CD4-positive, alpha-beta T cell treated with Interleukin-15 for 4 hours (primary cell): ENCODE measurements at places on chromosomes 11 and 22.
A peak's percentile ranks its signal among the peaks of the same experiment; 100 is the strongest.

DNA sequence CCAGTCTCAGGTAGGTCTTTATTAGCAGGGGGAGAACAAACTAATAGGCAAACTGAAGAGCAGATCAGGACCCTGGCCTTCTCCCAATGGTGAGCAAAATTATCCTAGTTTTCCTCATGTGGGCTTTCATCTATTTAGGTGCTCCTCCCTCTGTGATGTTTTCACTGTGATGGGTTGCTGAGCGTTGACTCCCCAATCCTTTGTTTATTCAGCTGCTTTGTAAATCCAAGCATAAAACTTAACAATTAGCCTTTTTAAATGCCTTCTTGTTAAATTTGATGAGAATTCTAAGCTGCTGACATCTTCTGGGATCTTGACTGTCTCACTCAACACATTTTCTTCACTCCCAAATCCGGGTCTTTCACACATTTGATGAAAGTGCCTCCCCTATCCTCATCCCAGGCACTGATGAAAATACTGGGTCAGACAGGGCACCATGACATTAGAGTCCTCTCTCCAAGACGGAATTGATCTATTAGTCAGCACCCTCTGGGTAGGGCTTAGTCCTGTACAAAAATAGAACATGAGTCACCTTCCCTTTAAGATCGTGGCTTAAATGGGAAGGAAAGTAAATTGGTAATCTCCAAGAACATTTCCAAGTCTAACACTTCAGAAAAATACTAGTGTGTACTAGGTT is 199.3 kb upstream of the ISX start:
- no peak for DNase-seq

DNA sequence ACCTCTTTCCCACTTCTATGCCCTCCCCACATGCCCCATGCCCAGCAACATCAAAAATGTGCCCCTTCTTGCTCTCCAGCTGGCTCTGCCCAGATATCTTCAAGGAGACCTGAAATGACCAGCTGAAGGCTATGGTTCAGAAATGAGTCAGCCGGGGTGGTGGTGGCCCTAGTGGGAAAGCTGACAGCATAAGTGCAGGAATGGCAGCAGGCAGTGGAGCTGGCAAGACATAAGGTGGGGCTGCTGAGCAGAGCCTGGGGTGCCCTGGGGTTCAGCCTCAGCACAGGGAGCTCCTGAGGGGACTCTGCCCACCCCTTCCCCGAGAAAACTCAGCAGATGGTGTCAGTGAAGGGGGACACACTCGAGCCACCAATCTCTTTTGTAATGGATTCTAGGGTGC is 593.4 kb downstream of the BUD13 start:
- no peak for DNase-seq

GRCh38 chr11:118147502-118147901 is 5.1 kb downstream of the SCN4B start:
- DNase-seq: no peak

DNA sequence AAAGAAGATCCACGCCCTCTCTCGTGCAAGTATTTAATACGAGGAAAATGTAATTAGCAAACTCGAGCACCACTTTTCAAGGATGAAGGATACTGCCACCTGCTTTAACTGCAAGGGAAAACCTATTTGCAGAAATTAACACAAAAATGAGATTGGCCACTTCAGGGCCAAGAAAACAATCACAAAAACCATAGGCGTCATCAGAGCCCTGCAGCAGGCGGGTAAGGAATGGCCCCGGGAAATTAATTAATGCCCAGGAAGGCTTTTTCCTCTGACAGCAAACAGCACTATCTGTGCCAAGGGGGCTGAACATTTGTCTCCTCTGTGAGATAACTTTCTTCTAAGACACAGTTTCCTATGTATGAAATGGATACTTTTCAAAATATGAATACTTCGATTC is 255.7 kb downstream of the CTTN start:
- DNase-seq: no peak

GRCh38 chr11:83459798-83460197 is 173.6 kb upstream of the CCDC90B start:
- no peak for DNase-seq

- DNase-seq: no peak
Observed at GRCh38 chr11:1009991-1010390, 26.5 kb downstream of the MUC6 start.

- DNase-seq: no peak
Observed at GRCh38 chr22:49082451-49082850, 745.2 kb downstream of the BRD1 start.

- no peak for DNase-seq
Observed at GRCh38 chr11:112511271-112511670, 250.6 kb upstream of the PLET1 start.

- DNase-seq: no peak
Observed at GRCh38 chr22:23405366-23405851, 174.7 kb downstream of the IGLL1 start.

DNA sequence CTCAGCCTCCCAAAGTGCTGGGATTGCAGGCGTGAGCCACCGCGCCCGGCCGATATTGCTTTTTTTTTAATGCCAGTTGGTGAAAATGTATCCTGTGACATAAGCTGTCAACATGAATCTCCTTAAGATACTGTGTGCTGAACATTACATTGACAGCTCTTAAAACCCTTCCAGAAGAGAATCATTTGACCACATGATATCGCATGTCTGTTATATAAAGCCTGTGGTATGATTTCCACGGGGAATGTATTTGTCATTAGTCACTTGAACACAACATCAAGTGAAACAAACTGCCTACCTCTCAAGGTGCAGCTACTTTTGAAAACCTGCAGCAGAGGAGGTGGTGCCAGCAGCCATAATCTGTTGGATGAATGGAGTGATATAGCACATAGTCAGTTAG is 67.0 kb downstream of the BCL2L13 start:
- DNase-seq: no peak

GRCh38 chr11:4697585-4697984 is at the start of gene OR51E2:
Gene OR51E2 (minus strand): TSS chr11:4697853. CDS start chr11:4682711, 15,142 bp downstream.
- no peak for DNase-seq

DNA sequence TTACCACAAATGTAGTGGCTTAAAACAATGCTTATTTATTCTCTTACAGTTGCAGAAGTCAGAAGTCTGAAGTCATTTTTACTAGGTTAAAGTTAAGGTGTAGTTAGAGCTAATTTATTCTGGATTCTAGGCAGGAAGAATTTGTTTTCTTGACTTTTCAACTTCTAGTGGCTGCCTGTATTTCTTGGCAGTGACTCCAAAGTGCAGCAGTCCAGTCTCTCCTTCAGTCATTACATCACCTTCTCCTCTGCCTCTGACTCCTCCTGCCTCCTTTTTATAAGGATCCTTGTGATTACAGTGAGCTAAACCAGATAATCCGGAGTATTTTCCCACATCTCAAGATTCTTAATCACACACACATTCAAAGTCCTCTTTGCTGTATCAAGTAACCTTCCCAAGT is 581.4 kb downstream of the KCNA4 start:
- DNase-seq: no peak

- peak; percentile 34 for DNase-seq
Observed at GRCh38 chr22:45612451-45612901, 59.2 kb upstream of the ATXN10 start.

GRCh38 chr22:31327806-31328543 is 18.2 kb downstream of the PATZ1 start:
- no peak for DNase-seq

GRCh38 chr22:23090457-23090835 is 20.1 kb downstream of the GNAZ start:
- no peak for DNase-seq

GRCh38 chr11:91660036-91660435 is 564.6 kb upstream of the FAT3 start:
- DNase-seq: no peak

- DNase-seq: no peak
Observed at GRCh38 chr11:26204839-26205238, 127.1 kb upstream of the ANO3 start.

DNA sequence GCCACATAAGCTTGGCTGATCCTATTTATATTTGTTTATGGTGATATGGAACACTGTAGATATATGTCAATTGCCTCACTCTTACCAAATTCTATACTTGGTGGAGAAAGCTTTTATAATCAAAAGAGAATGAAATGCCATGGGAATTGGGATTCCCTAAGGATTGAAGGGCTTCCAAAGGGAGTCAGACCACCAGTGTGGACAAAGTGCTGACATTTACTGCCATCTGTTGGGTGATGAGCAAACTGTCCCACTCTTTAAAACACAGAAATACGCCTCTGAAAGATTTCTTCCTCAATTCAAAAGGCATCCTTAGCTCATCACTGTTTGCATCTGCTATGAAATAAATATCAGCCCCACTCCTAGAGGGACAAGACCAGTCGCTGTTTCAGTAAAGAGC is 7.1 kb downstream of the SLC1A2 start:
- no peak for DNase-seq

- DNase-seq: no peak
Observed at GRCh38 chr11:10498022-10498400, 42.9 kb downstream of the AMPD3 start.

- DNase-seq: no peak
Observed at GRCh38 chr11:64848826-64849597, 4.6 kb upstream of the CDC42BPG start.

GRCh38 chr11:65653229-65654225 is 9.2 kb downstream of the RELA start:
- peak; percentile 6 for DNase-seq

DNA sequence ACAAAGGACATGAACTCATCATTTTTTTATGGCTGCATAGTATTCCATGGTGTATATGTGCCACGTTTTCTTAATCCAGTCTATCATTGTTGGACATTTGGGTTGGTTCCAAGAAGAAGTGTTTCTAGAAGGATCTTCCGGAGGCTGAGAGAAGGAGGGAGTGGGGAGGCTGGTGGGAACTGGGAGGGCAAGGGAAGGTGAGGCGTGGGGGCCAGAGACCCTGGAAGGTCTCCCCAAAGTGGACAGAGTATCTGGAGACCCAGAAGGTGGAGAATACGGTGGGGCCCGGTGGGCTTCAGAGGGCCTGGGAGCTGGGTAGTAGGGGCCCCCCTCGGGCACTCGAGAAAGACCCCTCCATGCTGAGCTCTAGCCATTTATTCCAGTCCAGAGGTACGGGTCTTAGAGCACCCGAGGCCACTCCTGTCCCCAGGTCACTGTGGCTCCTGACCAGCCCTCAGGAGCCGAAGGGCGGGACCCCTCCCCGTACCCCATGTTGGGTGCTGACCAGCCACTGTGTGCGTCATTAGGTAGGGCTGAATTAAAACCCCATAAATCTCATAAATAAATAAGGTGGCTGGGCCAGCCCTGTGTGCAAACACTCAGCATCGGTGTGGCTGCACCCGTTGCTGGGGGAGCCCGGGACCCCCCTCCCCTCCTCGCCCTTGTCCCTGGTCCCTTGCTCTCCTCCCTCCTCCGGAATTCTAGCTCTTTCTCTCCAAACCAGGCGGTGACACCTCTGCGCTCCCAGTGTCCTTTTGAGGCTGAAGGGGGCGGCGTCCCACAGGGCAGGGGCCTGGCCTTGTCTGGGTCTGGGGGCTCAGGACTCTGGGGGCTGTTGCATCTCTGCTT is 38.8 kb upstream of the MUC5AC start:
- DNase-seq: no peak

GRCh38 chr22:24323233-24323632 is 52.6 kb downstream of the SPECC1L start:
- DNase-seq: no peak

DNA sequence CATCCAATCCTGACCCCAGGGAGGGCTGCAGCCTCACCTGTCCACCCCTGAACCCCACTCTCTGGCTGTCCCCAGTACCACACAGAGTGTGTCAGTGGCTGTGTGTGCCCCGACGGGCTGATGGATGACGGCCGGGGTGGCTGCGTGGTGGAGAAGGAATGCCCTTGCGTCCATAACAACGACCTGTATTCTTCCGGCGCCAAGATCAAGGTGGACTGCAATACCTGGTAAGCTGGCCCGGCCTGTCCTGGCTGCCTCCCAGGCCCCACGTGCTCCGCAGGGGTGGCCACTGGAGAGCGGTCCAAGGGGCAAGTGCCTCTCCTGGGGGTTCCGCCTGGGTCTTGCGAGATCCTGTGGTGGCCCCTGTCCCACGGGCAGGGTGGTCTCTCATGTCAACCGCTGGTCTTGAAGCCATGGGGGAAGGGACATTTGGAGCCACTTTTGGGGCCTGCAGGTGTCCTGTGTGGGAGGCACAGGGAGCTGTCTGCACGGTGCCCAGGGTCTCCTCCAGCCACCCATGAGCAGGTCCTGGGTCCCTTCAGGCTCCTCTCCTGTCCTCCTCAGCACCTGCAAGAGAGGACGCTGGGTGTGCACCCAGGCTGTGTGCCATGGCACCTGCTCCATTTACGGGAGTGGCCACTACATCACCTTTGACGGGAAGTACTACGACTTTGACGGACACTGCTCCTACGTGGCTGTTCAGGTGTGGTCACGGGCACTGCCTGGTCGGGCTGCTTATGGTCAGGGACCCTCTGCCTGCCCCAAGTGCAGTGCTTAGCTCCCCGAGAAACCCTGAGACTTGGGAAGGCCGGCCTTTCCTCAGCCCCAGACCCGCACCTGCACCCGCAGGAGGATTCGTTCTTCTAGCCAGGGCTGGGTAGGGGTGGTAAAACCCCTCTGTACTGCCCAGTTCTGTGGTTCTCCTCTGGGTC is 11.8 kb downstream of the MUC2 start:
- no peak for DNase-seq

GRCh38 chr11:16572945-16573344 is 165.5 kb upstream of the C11orf58 start:
- DNase-seq: no peak

DNA sequence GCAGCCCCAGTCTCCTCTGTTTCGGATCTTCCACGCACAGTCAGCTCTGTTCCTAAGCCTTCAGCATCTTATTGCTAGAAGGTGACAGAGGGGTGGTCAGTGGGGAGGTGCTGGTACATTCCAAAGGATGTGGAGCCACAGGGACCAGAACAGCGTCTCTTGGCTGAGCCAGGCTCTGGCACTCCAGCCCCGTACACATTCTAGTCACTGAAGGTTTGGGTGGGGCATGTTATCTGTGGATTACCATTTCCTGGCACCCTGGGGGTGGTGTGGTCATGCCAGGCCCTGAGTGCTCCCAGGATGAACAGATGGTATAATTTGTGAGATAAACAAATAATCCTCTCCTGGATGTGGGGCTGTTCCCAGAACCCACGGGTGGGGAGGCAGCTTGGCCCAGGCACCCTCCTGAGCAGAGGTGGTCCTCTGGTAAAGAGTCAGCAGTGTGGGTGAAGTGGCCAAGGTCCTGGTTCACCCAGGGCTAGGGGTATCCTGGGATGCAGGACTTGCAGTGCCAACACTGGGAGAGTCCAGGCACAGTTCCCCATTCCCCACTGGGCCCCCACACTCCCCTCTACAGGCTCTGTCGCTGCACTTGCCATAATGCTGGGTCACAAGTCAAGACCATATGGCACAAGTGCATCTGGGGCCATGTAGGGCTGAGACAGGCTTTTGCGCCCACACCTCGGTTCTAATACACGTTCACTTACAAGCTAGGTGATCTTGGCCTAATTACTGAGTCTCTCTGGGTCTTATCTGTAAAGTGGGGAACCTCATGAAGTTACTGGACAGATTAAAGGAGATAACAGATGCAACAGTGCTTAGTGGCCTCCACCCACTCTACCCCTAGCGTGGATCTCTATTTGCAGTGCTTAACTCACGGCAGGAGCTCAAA is 33.0 kb downstream of the DKK3 start:
- no peak for DNase-seq
